ENCODE measurements at places on chromosomes 1 and 21. TPM values are rescaled to one million over a fixed set of nuclear protein-coding genes. Genes with fewer than 3 reads are reported as not detected.

DNA sequence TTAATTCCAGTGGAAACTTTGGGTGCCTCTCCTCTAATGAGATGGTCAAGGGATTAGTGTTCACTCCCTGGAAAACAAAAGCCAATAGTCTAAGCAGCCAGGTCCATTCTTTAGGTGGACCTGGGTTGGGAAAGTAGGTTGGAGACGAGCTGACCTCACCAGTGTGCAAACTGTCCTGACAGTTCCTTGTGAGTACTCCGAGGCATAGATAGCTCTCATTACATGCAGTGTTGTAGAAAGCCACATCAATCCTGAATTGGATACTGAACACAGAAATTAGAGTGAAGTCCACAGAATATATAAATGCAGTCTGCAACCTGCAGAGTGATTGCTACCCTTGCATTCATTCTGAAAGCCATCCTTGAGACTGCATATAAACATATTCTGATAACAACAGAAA is 675.1 kb upstream of the CXADR start:
- DNase-seq, result no peak

- DNase-seq, result no peak
These were observed 189.6 kb upstream of the ST6GALNAC5 start for GRCh38 chr1:76677416-76678405.

DNA sequence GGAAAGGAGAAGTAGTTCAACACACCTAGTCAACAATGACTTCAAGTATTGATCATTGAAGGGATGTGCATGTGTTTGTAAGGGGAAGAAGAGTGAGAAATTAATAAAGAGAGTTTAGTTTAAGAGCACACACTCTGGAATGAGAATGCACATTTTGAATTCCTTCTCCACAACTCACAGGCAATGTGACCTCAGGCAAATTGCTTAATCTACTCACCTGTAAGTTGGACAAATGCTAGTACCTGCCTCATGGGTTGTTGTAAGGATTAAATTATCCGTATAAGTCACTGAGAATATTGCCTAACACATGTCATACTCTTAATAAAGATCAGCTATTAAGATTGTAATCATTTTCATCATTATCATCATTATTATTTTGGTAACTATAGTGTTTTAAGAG is 204.0 kb upstream of the NFIA start:
- no peak for DNase-seq

GRCh38 chr1:232621050-232621449 is 8.9 kb downstream of the SIPA1L2 start:
- DNase-seq, result no peak

DNA sequence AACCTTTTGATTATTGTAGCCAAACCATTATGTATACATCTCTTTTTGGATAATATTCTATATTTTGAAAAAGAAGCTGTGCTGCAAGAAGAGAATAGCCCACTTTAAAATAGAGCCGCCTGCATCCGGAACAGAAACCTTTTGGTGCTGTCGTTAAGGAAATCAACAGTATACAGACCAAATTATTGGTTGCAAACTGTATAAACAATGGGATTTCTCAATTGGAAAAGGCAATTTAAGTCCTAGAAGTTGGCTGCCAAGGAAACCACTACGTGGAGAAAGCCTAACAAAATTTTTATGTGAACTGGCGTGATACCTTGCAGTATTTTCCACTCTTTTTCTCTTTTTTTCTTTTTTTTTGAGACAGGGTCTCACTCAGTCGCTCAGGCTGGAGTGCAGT is 25.8 kb downstream of the DESI2 start:
- DNase-seq, result no peak

DNA sequence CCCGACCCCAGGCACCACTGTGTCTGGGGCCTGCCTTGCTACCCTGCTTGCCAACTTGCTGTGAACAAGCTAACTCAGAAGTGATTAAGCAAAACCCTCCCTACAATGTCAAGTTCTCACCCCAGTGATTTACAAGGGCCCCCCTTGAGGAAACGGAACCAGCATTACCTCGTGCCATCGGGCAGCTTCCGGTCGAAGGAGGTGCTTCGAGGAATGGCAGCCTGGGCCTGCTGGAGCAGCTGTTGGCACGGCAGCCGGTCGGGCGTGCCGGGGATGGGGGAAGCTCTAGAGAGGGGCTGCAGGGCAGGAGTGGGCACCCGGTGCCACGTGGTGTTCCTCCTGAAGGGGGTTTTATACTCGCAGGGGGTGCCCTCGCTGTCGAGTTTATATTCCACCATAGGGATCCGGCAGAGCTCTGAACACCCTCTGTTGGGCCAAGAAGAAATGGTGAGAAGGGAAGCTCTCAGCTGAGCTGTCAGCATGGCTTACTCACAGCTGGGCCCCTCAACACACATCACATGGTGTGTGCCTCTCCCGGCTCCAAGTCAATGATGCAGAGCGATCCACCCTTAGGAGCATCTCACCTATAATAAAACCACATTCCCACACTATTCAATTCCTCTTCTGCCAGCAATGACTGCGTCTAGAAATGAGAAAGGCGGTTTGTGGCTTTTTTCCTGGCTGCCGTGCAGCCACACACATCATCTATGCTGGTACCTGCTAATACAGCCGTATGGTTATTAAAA is 184.4 kb downstream of the SIPA1L2 start:
- no peak for DNase-seq

- no peak for DNase-seq
These were observed 20.6 kb downstream of the SLC30A10 start for GRCh38 chr1:219907772-219908070.

DNA sequence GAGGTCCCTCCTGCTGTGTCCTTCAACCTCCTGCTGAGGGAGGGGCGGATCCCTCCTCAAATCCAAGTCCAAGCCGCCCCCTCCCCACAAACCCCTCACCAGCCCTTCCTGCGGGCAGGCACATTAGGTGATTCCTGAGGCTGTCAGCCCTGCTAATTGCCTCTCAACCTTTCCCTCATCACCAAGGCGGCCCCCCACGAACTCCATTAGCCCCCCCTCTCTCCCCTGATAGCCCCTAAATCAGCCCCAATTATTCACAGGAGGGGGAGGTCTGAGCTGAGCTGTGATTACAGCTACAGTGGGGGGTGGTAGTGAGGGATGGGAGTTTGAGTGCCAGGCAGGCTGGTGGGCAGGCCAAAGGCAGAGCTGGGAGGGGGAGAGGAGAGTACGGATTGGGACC is 5.8 kb upstream of the PEAR1 start:
- peak; percentile 28 for DNase-seq

DNA sequence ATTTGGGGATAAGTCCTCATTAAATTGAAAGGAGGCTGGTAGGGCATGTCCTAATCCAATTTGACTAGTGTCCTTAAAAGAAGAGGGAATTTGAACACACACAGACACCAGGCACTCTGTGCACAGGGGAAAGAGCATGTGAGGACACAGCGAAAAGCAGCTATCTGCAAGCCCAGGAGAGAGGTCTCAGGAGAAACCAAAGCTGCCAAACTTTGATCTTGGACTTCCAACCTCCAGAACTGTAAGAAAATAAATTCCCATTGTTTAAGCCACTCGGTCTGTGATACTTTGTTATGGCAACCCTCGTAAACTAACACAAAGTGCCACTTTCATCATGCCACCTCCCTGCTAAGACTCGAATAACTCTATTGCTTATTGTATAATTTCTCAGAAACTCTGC is 13.8 kb downstream of the PLA2G4A start:
- no peak for DNase-seq

GRCh38 chr1:15843826-15844572 is 3.5 kb upstream of the SPEN start:
- no peak for DNase-seq

GRCh38 chr1:241990040-241990439 is 8.9 kb downstream of the MAP1LC3C start:
- peak; percentile 76 for DNase-seq

Gene ADGRB2
- polyA plus RNA-seq, result 18.2 TPM

Gene LRRN2
- polyA plus RNA-seq, result 20.8 TPM

Gene TCHH
- 0.09 TPM for polyA plus RNA-seq

Gene FALEC
- polyA plus RNA-seq, result not detected

Gene MMP23B
- 15.8 TPM for polyA plus RNA-seq

Gene CYP4A22
- polyA plus RNA-seq, result not detected

Gene PAQR6
- 1.3 TPM for polyA plus RNA-seq

Gene TSTD1
- 63.6 TPM for polyA plus RNA-seq

Gene GJA9
- polyA plus RNA-seq, result 0.07 TPM

Gene RNU1-3
- polyA plus RNA-seq, result not detected

All from right cardiac atrium (tissue), 5 donors.